Hematopoietic multipotent progenitor cell (in vitro differentiated cells): ENCODE measurements at places on chromosomes 4 and X.

GRCh38 chr4:120065974-120066516 lies 603 bp downstream of the MAD2L1 start:
- DNase-seq, result no peak

- peak; percentile 69 for DNase-seq
Observed at GRCh38 chrX:109856974-109857373, 123.9 kb upstream of the ACSL4 start.

- no peak for DNase-seq
Observed at GRCh38 chr4:47553329-47554125, 68.5 kb downstream of the ATP10D start.

DNA sequence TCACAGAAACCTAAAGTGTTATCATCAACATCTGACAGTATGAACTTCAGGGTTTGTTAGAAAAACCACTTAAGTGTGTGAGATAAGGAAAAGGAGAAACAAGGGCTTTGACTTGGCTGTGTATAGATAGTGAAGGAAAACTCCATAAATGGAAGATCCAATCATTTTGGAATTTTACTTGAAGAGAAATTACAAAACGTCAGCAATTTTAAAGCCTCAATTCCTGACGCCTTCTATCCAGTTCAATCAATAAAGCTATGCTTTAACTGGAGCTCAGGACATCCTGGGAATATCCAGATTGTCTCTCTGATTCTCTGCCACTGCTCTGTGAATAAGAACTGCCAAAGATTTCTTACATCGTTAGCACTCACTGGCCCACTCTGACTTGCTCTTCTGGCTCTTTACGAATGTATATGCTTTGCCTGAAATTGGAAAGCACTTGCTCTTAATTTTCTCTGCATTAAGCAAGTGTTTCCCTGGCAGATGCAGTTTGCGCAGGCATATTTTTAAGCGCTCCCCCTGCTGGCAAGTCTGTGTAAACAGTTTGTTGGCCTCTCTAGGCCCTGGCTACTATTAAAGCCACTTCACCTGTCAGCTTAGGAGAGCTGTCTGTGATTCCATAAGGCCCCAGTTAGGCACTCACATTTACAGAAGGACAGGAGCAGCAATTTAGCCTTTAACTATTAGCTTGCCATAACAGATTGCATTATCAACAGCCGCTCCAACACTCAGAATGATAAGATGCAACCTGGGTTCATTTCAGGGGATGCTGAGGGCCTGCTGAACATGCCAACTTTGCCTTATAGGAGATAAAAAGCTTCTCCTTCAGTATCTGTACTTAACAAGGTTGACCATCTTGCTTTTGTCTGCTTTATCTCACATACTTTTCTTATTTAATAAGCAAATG lies 251.4 kb upstream of the DDX53 start:
- DNase-seq, result peak; percentile 59

DNA sequence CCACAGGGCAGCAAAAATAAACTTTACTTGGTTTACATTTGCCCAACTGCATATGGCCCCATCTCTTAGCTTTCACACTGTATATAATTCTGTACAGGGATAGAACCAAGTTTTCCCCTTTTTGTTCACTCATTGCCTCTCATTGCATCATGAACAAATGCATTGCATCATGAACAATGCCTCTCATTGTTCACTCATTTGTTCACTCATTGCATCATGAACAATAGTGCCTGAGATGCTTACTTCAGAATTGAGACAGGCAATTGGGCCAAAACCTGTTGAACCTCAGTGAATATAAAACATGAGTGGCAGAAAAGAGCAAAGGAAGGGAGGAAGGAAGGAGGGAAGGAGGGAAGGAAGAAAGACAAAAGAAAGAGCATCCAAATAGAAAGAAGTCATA lies 98.2 kb downstream of the SOWAHB start:
- DNase-seq, result no peak

GRCh38 chrX:23978491-23978890 lies 48.5 kb downstream of the KLHL15 start:
- DNase-seq, result no peak

GRCh38 chr4:18571301-18571761 lies 549.8 kb upstream of the LCORL start:
- DNase-seq, result no peak

- DNase-seq, result no peak
Observed at GRCh38 chr4:52299120-52299519, 248.0 kb downstream of the SPATA18 start.

- DNase-seq, result no peak
Observed at GRCh38 chrX:72540318-72540717, 32.3 kb downstream of the HDAC8 start.
